GM12865 (cell line): ENCODE measurements at places on chromosomes 3 and 15.
A peak's percentile ranks its signal among the peaks of the same experiment; 100 is the strongest.

DNA sequence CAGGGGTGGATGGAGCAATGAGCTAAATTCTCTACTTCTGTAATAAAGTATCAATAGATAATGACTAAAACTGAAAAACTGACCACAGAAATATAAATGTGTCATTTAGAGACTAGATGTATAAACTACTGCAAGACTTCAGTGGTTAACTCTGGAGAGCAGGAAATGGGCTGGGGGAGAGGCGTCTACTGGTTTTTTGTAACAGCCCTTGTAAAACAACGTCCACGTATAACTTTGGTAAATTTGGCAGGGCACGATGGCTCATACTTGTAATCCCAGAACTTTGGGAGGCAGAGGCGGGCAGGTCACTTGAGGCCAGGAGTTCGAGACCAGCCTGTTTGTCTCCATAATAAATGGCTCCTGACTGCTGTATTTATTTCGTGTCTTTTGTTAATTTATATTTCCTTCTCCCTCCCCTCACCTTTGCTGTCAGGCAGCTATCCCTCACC is 12.5 kb downstream of the RAB27A start:
- peak; percentile 93 for DNase-seq

DNA sequence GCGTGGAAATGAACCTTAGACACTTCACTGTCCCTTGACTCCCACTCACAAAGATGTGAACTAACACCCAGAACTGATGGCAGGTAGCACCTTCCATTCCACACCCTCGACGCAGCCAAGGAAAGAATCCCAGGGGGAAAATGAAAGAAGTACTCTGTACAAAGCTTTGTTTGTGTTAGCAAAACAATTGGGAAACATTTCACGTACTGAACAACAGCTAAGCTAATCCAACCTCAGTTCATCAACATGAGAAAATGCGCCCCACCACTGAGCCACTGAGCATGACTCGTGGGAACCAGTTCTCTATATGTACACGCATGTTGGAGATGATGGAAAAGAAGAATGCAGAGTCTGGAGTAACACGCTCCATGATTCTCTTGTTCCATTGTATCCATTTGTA is 32.0 kb downstream of the CORO2B start:
- DNase-seq, result no peak

DNA sequence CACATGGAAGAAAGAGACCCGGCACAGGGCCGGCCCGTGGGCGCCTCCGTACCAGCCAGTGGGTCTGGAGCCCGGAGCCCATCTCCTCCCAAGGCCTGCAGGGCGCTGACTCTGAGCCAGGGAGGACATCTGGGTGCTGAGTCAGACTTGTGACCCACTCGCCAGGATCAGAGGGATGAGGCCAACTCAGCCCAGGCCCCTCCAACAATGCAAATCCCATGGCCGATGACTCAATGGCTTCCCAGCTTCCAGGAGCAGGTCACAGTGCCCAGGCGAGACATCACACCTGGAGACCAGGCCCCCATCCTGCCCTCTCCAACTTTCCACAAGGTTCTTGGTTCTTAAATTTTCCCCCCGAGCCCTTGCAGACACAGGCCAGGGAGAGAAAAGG is 95.1 kb downstream of the LRIG1 start:
- DNase-seq, result no peak

DNA sequence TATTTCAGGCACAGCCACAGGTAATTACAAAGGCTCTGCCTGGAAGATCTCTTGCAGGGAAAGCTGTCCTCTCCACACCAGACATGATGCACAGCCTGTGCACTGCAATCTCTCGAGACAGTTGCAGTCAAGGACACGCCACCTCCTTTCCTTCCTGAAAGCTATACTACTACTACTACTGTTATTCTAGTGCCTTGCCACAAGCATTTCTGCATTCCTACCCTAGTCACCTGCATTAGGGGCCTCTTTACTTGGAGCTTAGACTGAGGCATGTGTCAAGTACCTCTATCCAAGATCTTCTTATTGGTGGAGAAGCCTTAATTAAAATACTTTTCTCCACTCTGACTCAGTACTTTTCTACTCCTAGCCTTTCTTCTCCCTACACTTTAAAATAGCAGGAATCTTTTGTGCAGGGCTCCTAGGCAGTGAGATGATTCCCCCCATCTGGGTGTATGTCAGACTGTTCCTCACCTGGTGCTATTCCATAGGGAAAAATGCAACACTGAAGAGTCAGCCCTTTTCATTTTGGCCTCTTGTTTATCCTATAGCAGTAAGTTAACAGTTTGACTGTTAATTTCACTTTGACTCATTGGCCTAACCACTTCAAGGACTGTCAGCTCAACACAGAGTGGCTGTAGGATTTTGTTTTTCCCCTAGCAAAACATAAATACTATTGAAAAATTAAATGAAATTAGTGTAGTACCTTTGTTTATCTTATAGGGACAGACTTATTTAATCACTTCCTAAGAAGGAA is 78.9 kb downstream of the ESYT3 start:
- DNase-seq, result peak; percentile 45

- no peak for DNase-seq
Measured at GRCh38 chr15:88513195-88513594, 33.3 kb downstream of the DET1 start.

DNA sequence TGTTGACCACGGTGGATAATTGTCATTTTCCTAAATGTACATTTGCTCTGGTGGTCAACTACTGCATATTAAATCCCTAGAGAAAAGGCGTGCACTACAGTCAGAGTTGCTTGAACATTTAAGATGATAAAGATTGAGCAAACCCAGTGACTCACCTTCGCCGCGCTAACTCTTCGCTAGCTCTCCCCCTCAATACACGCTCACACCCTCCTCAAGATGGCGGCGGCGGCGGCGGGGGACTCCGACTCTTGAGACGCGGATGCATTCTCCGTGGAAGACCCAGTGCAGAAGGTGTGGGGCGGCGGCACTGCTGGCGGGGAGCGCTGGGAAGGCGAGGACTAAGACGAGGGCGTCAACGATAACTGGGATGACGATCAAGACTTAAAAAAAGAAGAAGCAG is 79.8 kb upstream of the PFN2 start:
- DNase-seq, result no peak

DNA sequence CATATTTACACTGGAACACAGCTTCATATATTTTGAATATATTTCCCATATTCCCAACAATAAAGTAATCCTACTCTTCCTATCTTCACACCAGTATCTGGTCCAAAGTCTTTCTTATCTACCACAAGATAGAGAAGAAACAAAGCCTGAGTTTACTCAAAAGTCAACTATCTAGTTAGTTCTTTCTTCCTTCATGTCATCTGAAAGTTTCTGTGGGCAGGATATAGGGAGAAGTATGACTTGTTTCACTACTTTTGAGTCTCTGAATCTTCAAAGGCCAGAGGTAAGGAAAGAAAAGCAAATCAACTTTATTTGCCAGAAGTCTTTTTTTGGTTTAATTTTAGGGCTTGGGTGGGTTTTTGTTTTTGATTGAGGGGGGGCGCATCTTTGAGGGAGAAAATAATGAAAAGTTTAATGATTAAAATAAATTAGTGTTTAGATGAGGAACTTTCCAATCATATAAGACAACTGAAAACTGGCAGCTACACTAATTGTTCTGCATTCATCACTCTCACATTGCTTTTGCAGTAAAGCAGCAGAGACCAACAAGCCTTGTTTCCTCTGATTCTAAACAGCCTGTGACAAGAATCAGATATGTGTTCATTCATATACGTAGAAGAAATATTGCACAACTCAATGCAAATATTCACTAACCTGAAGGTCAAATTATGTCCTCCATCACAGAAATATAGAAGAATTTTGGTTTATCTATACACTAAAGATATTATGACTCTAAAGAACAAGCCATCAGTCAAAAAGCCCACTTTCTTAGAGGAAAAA is 421.4 kb downstream of the SHQ1 start:
- peak; percentile 68 for DNase-seq

DNA sequence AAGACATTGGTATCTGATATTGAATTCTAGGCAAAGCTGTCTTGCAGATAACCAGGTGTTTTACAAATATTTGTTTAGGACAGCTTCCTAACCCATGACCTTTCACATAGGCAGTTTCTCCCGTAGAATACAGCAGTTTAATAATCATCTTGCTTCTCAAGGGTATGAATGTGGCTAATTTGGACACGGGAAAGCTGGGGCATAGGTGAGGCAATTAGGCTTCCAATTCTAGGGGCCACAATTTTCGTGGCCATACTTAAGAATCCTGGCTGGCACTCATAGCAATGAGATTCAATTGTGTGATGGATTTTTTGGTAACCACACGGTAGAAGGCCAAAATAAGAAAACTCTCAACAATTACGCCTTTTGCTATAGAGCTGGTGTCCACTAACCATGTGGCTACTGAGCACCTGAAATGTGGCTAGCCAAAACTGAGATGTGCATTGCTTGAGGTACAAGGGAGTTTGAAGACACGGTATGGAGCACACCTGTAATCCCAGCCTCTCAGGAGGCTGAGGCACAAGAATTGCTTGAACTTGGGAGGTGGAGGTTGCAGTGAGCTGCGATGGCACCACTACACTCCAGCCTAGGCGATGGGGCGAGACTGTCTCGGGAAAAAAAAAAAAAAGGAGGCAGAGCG is 34.4 kb downstream of the TFRC start:
- peak; percentile 24 for DNase-seq

- no peak for DNase-seq
Measured at GRCh38 chr3:38793721-38794120, 22.3 kb downstream of the SCN10A start.

GRCh38 chr3:59502806-59503205 is 453.0 kb upstream of the CFAP20DC start:
- no peak for DNase-seq

DNA sequence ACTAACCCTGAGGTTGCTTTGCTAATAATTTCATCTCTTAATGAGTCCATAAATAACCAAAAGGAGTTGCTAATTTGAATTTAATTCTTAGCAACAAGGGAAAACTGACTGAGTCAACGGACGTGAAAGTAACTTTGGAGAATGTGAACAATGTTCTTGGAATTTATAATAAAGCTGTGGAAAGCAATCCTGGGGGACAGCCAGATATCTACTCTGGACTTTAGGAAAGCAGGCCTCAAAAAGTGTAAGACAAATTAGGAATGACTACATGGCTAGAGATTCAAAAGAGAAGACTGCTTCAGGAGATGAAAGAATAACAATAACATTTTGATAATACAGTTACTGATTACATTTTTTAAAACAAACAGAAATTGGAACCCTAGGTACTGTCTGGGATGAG is 318.4 kb upstream of the COL8A1 start:
- no peak for DNase-seq

DNA sequence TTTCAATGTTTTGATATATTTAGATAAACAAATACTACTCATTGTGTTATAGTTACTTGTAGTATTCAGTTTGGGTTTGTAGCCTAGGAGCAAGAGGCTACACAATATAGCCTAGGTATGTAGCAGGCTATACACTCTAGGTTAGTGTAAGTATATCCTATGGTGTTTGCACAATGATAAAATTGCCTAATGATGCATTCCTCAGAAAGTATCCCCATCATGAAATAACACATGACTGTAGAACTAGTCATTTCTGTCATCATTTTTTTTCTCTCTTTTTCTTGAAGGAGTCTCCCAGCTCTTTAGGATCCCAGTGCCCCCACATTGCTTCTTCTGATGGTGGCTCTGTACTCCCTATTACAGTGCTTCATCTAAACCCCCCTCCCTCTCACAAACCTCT is 157.7 kb upstream of the CADPS start:
- no peak for DNase-seq

DNA sequence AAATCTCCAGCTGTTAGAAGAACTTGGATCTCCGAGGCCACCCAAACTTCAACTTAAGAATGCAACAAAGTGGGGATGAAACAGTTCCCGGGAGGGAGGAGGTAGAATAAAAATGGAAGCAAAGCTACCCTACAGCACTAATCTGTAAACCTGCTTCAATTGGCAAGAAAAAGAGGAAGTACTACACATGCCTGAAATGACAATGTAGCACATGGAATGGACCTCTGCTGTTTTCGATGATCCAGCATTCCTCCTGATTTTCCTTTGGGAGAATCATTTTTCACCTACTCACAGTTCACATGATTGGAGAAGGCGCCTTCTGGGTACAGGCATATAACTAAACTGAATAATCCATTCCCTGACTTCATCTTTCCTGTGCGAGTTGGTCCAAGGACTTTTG is 1081.5 kb downstream of the FHIT start:
- DNase-seq, result no peak

DNA sequence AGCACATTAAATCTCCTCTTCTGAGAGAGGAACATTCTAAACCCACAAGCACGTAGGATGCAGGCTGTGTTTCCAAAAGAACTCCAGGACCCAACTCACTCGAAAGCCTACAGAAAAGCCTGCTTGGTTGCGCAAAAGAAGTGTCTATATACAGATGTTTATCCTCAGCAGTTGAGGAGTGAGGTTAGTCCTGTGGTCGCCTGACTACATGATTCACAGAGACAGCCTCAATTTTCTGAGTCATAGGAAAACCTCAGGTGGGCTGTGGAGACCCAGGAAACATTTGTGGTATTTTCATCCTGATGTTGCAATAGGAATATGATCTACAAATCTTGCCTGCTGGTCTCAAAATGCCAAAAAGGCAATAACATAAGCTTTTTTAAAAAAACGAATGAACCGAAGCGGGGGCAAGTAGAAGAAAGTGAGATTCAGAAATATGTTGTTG is 183.8 kb upstream of the THRB start:
- no peak for DNase-seq

- DNase-seq, result no peak
Measured at GRCh38 chr3:126060613-126061145, 23.2 kb downstream of the SLC41A3 start.

- DNase-seq, result no peak
Measured at GRCh38 chr3:45216021-45216609, 10.0 kb downstream of the TMEM158 start.
